ENCODE measurements at places on chromosomes 7 and 10. TPM values are rescaled to one million over a fixed set of nuclear protein-coding genes. Genes with fewer than 3 reads are reported as not detected.

DNA sequence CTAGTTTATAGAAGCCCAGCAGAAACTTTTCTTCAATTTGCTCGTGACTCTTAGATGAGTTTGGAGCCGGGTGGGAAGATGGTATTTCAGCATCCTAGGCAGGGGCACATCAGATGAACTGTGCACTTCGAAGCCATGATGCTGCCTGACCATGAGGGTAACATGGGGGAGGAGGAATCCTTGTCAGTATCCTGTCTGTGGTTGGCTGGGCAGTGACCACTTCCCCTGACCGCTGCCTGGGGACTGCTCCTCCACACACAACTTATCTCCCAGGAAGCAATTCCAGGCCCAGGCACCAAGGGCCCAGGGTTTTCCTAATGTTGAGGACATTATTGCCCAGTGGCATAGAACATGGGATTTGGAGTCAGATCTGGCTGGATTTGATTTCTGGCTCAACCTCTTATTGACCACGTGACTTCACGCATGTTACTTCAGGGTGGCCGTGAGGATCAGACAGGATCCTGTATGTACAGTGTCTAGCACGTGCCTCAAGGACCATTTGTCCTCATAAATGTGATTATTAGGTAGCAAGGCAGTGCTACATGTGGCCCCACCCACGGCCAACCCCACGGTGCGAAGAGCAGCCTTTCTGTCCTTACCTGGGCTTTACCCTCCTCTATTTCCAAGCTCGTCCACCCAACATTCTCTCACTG, 65.2 kb downstream of the PTPRE start:
- no peak for DNase-seq

TRIM73 gene
- total RNA-seq: 1.2 TPM

DNA sequence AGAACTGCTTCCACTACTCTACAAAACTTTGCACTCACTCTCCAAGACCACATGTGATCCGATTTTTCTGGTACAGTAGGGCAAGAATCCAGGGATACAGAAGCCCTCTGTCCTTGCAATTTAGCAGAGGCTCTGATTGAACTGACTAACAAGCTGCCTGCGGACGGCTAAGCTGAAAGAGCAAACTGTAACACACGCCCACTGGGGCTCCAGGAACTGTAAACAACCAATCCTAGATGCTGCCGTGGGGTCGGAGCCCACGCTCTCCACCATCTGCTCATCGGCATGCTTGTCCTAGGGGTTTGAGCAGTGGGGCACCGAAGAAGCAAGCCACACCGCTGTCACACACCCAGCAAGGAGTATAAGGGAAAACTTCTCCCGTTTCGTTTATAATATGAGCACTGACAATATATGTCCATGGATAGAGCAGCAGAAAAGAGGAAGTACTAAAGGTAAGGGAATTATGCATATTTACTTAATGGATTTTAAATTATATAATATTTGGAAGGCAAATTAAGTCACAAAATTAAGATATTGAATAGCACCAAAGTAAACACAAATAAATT, 634.4 kb upstream of the POT1 start:
- no peak for DNase-seq

DNA sequence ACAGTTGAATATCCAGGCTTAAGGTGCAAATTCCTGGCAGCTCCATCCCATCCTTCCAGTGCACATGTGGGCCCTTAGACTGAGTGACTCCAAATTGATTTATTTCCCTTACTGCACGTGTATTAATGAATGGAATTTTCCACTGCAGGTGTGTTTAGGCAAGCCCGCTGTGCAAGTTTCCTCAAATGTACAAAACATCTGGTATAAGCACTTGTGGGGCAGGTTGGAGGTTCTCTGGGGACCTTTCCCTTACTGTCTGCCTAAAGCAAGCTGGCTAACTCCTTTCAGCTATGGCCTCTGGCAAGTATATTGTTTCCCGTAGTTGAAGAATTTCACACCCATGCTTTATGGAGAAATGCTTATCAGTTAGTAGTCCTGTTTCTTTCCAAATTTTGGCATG, 25.3 kb upstream of the GIMAP6 start:
- no peak for DNase-seq

TNS3 gene
- total RNA-seq: 59.8 TPM
